Adipocyte (in vitro differentiated cells): ENCODE measurements at places on chromosomes 4 and X.
A peak's percentile ranks its signal among the peaks of the same experiment; 100 is the strongest.

- DNase-seq = peak; percentile 61
Observed at GRCh38 chr4:101421386-101421785, 74.1 kb upstream of the PPP3CA start.

DNA sequence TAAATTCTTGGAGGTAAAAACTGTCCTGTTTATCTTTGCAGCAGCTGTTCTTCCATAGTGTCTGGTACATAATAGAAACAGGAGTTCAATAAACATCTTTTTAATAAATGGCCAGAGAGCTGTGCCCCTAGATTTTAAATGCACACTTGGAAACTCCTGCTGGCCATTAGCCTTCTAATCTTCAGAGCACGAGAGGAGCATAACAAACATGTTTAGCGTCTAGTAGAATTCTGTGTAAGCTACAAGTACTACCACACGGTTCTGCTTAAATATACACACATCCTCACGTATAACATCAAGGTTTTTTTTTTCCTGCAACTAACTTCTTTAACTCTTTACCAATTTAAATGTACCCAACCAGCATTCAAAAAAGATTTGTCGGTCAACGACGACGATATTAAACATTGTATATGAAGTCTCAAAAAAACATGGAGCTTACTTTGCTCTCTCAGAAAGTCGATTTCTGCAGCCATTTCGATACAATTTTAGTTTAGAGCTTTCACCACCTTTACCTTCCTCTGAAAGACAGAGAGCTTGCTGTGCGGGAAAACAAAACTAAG, 628 bp downstream of the SCLT1 start:
- peak; percentile 59 for DNase-seq

DNA sequence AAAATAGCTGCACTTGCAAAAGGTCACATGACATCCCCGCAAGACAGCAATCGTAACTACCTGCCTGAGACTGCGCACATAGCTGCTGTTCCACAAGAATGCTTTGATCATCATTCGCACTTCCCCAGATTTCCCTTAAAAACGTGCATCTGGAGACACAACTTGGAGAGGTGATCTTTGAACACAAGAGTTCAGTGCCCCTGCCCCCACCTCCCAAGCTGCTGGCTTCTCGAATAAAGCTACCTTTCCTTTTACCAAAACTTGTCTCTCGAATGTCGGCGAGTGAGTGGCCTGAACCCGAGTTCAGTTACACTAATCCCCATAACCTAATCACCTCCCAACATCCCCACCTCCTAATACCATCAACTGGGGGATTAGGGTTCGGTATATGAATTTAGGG, 14.4 kb upstream of the MRFAP1 start:
- DNase-seq = no peak

- DNase-seq = no peak
Observed at GRCh38 chr4:12507868-12508481, 976.2 kb downstream of the RAB28 start.

GRCh38 chr4:125582302-125582701, 267.5 kb downstream of the FAT4 start:
- DNase-seq = peak; percentile 38

- no peak for DNase-seq
Observed at GRCh38 chr4:77072195-77072753, 3.5 kb downstream of the CCNI start.

- peak; percentile 21 for DNase-seq
Observed at GRCh38 chr4:96154676-96155075, 314.8 kb downstream of the PDHA2 start.

DNA sequence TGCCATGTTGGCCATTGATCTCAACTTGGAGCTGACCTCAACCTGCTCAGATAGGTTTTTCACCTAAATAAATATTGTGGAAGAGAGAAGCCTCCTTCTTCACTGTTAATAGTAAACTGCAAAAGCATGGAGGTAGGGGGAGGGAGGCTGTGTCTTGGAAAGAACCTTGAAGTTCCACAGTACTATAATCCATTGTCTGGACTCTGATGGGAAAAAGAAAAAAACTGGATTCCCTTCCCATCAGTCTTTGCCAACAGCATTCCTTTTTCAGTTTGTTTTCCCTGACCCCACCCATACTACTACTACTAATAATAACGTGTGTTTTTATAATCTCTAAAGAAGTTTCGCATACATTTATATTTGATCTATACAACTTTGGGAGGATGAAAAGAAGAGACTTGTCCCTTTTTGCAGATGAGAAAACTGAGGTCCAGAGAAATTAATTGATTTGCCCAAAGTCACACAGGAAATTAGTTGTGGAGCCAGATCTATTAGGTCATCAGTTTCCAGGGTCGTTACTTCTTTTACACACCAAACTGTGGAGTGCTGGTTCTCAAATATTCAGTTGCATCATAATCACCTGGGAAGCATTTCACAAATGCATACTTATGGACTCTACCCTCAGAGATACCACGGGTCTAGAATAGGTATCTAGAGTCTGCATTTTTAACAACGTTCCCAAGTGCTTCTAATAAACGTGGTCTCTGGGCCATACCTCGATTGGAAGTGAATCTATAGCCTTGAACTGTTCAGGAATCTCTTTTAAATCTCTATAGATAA, 59.1 kb downstream of the LUZP4 start:
- no peak for DNase-seq

DNA sequence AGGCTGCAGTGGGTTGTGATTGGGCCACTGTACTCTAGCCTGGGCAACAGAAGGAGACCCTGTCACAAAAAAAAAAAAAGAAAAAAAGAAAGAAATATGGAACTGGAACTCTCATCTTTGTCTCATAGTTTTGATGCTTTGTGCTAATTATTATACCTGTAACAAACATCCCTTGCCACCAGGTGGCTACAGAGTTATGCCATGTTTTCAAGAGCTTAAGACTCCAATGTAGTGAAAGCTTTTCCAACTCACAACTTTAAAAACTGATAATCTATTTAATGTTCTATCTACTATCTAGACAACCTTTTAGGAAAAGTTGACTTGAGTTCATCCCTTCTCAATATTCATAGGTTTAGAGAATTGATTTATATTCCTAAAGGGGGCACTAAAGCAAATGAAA, 42.4 kb downstream of the HTR2C start:
- DNase-seq = peak; percentile 37

- no peak for DNase-seq
Observed at GRCh38 chr4:8407756-8408155, 32.8 kb downstream of the ACOX3 start.

GRCh38 chr4:6134612-6135220, 65.6 kb downstream of the JAKMIP1 start:
- no peak for DNase-seq

DNA sequence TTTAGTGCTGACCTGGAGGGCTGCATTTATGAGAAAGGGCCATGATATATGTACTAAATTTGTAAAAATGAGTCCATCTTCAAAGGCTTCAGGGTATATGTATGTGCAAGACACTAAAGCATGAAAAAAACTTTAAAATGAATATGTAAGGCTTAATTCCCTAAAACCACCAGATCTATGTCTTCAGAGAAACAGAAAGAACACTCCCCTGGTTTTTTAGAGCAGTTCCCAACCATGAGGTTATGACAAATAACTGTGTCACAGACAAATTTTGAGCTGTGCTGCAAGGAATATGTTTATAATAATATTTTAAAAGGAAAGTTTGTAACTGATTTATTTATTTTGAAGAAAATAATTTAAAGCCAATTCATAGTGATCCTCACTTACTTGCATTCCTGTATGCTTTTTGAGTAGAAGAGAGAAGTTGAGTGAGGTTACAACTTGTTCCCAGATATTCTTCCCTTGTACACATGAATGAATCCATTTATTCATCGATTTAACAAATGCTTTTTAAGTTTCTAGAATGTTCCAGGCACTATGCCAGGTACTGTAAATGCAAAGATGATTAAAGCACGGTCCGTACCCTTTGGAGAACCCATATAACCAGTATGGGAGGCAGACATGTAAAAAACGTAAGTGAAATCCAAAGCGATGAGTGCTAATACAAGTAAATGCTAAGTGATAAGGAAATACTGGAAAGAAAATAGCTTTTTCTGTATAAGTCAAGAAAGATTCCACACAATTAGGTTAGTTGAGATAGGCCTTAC, 295.2 kb upstream of the DIAPH2 start:
- DNase-seq = no peak

DNA sequence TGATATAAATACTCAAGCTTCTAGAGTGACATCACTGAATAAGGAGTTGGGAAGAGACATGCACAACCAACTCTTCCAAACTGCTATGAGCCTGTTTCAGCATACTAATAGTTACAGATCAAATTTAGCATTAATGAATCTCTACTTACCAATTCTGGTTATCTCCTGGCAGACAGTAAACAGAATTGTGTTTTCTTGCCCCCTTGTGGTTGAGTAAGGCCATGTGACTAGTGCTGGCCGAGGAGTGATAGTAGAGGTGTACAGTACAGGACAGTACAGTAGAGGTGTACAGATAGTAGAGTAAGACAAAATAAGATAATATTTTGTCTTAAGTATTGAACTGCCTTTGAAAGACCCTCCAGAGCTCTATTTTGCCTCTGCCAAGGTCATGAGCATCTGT, 681.4 kb downstream of the GABRG1 start:
- DNase-seq = no peak

DNA sequence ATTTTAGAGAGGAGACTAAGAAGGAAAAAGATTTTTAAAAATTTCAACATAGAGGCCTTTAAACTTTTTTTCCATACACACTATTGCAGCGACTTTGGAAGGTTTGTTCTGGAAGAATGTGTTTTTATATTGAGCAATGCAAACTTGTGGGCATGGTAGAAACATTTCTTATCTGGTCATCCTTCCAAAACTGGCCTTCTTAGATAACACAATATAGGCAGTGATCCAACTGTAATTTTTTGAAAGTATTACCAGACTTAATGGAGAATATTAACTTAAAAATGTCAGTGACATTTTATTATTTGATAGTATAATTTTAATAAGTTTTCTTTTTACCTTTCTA, 25.6 kb downstream of the FHDC1 start:
- peak; percentile 77 for DNase-seq

GRCh38 chr4:122456231-122457116, at the start of gene IL2:
TSS of gene IL2 (minus strand) at chr4:122456725. CDS start at chr4:122456440, 285 bp downstream.
- no peak for DNase-seq

- no peak for DNase-seq
Observed at GRCh38 chr4:177367336-177367735, 57.7 kb downstream of the NEIL3 start.

DNA sequence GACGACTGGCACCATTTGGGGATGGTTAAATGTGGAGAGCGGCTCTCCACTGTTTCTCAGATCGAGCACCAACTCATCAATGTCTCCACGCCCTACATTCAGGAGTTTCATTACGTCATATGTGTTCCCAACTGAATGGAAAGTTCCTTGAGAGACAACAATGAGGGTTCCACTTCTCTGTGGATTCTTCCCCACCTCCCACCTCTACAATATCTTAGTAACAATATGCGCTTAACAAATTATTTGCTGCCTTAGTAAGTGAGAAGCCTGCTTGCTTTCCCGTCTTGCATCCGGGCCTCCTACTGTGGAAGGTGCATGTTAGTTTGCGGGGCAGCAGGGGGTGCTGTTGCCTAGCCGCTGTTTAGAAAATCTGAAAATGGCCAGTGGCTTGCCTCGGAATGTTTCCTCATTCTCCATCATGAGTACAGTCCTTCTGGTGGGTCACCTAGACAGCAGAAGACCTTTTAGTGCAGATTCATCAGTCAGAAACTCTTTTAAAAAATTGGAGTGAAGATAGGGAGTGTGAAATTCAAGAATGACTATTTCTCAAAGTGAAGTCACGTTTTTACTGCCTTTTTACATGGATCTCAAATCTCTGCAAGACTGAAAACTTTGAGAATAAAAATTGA, 55.7 kb downstream of the PHOX2B start:
- peak; percentile 83 for DNase-seq

GRCh38 chr4:157223456-157223855, 2.9 kb downstream of the GRIA2 start:
- DNase-seq = no peak

- peak; percentile 71 for DNase-seq
Observed at GRCh38 chr4:80202741-80203553, 5.6 kb downstream of the PRDM8 start.

- no peak for DNase-seq
Observed at GRCh38 chr4:138967313-138967712, 48.3 kb upstream of the NOCT start.
